ENCODE measurements at places on chromosomes 3 and 15.

GRCh38 chr3:155697542-155697941 is 47.3 kb downstream of the PLCH1 start:
- no peaks in the 10 kb centered on the region for H3K4me1 ChIP-seq

- H3K36me3 ChIP-seq, result no peaks in the 10 kb centered on the region
- H3K4me3 ChIP-seq, result no peak overlapping the region
- H3K27ac ChIP-seq, result no peak overlapping the region
- no peaks in the 10 kb centered on the region for H3K27me3 ChIP-seq
These were observed 122.6 kb downstream of the SATB1 start for GRCh38 chr3:18302517-18302916.

- peak; percentile 17 for DNase-seq
- no peaks in the 10 kb centered on the region for H3K4me1 ChIP-seq
- H3K4me3 ChIP-seq, result no peak overlapping the region
- H3K27ac ChIP-seq, result no peak overlapping the region
- H3K27me3 ChIP-seq, result no peaks in the 10 kb centered on the region
These were observed 20.3 kb downstream of the FAM98B start for GRCh38 chr15:38474155-38474757.

GRCh38 chr15:58981808-58982475 is 5.5 kb upstream of the RNF111 start:
- no peak overlapping the region for H3K4me3 ChIP-seq
- no peak overlapping the region for H3K27ac ChIP-seq
- no peaks in the 10 kb centered on the region for H3K36me3 ChIP-seq
- no peaks in the 10 kb centered on the region for H3K27me3 ChIP-seq

DNA sequence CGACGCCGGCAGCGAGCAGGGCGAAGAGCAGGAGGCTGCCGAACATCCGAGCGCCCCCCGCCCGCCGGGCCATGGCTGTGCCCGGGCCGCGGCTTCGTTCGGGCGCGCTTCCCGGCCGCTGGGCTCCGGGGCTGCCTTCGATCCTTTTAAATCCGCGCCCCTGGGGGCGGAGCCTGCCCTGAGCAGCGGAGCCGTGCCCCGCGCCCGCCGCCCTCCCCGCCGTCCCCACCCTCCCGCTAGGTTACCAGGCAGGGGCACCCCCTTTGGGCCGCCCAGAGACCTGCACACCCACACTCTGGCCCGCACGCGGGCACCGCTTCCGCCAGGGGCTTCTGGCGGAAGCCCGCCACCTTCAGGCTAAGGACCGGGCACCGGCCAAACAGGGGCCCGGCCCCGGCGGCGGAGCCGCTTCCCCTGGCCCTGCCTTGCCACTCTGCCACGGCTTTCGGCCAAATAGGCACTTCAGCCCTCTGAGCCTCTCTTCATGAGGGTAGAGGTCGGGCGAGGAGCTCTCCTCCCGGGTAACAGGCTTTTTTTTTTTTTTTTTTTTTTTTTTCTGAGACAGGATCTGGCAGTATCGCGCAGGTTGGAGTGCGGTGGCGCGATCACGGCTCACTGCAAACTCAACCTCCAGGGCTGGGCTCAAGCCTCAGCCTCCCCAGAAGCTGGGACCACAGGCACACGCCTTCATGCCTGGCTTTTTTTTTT is at the start of gene NMB:
Gene NMB, minus strand, starts transcription at position 120 of the 708 bp plus-strand sequence. Its CDS starts 47 bp downstream, at position 73.
- H3K36me3 ChIP-seq, result no peaks in the 10 kb centered on the region
- DNase-seq, result peak; percentile 87
- H3K4me1 ChIP-seq, result peaks cover 32% of the 10 kb centered on the region
- H3K27ac ChIP-seq, result peak within 1 kb of the TSS; percentile 76
